ENCODE measurements at places on chromosomes 2 and 18.

DNA sequence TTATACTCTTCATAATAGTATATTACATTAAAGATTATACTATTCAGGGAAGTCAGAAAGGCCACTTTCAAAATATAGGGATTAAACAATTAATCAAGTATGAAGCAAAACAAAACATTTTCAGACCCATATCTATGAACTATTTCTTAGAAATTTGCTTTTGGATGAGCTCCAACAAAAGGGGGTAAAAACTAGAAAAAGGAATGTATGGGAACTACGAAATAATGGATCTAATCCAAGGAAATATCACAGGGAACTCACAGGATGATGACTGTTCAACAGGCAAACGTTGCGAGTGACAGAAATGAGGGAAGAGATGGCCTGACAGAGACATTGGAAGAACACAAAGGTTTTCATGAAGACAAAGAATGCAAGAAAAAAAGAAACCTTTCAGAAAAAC lies 27.9 kb downstream of the G6PC2 start:
- DNase-seq = no peak

GRCh38 chr2:168185583-168186274 lies 61.7 kb downstream of the STK39 start:
- DNase-seq = no peak

DNA sequence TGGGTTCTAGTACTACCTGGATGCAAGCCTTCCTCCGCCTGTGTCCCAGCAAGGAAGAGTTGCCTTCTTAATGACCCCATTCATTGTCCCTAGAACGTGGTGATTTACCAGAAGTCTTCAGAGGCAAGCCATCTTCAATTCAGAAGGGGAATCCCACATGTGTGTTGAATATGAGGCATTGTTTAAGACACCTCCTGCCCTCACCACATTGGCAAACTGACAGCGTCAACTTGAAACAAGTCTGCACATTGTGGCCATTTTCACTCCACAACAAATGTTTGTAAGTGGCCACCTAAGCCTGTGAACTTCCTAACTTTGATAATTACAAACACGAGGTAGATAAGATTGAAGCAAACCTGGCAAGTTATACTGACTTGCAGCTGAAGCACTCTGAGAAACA lies 83.7 kb downstream of the TCF7L1 start:
- DNase-seq = no peak

GRCh38 chr2:213491376-213491775 lies 207.1 kb downstream of the SPAG16 start:
- DNase-seq = no peak

- no peak for DNase-seq
These were observed 18.9 kb upstream of the IL1R2 start for GRCh38 chr2:101972621-101973434.

DNA sequence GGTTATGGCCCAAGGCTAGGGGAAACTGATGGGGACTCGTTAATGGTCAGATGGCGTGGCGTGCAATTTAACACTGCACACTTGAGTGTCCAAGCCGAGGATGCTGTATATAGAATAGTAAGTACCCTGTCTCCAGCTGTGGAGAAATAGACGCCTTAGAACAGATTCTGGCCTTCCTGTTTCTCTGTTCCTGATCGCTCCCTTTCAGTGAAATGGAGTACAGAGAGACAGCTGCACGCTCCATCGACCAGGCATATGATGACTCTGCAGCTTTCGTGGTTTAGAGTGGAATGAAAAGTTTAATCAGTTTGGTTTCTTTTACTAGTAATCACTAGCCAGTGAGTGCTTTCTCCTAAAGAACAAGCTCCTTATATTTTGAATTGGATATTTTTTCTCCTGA lies 213.4 kb downstream of the NEDD4L start:
- DNase-seq = no peak

- no peak for DNase-seq
These were observed 41.1 kb downstream of the TMEM185B start for GRCh38 chr2:120182019-120182560.

- DNase-seq = no peak
These were observed 152.0 kb upstream of the PGAP1 start for GRCh38 chr2:197078535-197078934.

DNA sequence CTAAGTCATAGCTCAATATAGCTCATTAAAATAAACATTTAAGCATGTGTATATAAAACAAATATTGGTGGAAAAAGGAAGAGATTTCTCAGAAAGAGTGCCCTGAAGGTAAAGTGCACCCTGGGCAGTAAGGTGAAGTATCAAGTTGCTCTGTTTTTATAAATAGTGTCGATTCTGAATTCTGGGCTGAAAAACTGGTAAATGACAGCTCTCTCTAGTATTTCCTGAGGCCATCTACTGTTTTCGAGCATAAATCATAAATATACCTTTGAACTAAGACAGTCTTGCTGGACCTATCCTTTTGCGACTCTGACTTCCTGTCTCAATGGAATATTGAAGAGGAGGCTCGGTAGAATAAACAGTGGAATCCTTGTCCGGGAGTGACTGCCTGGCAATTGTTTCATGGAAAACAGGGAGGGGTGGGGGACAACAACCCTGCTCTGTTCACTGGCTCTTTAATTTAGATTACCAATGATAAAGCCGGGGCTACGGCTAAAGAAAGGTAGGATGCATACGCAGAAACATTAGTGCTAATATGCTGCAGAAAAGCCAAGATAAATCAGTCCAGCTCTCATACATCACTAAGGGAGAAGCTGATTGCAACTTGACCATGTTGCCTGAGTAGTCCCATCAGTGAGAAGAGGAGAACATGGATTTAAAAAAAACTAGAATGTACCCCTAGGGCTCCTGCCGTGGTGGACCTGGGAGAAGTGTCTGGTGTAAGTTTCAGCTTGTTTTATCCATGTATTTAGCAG lies 124.1 kb downstream of the RAPGEF4 start:
- DNase-seq = no peak

DNA sequence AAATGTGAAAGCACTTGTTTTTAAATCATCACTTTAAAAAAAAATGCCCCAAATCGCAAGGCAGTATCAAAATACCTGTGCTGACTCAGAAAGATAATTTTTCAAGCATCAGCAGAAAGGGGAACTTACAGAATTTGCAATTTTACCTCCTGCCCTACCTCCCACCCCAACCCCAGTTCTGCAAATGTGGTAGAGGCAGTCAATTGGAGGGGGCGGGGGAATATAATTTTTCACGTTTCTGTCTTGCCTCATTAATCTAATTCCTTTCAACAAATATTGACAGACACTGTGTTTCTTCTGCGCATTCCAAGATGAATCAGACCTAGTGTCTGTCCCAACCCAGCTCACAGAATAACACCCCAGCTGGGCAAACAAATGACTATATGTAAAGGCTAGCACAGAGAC lies 76.8 kb downstream of the ALPK2 start:
- DNase-seq = no peak

DNA sequence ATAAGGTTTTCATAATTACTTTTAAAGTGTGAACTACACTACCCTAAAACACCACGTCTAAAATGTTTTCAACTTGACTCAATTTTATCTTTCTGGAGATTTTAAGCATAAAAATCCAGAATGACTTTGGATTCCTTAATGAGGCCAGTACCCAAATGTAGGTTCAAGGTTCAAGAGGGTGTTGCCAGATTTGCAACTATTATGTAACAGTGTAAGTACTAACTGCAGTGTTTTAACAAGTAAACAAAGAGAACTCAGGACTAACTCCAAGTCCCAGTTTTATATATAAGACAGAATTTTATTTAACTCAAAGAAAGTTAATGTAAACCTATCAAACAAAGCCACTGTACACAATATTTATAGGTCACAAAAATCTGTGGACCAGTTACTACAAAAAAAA lies 5.7 kb downstream of the HIBCH start:
- no peak for DNase-seq

GRCh38 chr18:72160510-72161445 lies 383.4 kb downstream of the CBLN2 start:
- DNase-seq = no peak

- no peak for DNase-seq
These were observed 11.7 kb upstream of the GORASP2 start for GRCh38 chr2:170917219-170917913.

DNA sequence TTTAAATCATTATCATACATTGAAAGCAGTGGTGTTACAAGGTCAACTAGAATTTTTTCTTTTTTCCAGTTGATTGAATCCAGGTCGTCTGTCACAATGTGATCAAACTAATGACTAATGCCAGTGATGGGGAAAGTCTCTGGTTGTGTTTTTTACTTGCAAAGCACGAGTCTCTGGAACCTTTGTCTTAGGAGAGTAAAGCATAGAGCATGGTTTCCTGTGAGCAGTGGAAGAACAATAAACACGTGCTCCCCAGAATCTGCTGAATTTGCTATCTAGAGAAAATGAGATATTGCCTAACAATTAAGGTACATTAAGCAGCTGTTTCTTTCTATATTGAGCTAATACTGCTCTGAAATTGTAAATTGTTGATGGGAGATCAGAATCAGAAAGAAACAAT lies 1332.4 kb upstream of the TMEFF2 start:
- no peak for DNase-seq

GRCh38 chr2:235343869-235344268 lies 150.0 kb upstream of the AGAP1 start:
- DNase-seq = no peak

- DNase-seq = no peak
These were observed 25.5 kb upstream of the EML6 start for GRCh38 chr2:54697934-54698333.

DNA sequence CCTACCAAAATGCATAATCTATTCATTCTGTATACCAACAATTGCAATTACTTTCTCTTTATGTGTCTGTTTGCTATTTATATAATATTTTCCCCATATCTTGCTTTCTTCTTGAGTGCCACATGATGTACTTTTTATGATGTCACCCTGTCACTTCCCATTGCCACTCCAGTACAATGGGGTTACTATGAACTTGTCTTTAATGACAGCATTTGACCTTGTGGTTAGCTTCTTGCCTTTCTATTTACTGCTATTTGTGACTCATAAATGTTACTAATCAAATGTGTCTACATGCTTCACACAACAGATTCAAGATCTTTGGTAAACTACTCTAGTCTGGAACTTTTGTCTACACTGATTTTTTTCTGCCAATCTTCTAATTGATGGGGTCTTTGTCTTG lies 486.3 kb downstream of the NR4A2 start:
- DNase-seq = no peak

DNA sequence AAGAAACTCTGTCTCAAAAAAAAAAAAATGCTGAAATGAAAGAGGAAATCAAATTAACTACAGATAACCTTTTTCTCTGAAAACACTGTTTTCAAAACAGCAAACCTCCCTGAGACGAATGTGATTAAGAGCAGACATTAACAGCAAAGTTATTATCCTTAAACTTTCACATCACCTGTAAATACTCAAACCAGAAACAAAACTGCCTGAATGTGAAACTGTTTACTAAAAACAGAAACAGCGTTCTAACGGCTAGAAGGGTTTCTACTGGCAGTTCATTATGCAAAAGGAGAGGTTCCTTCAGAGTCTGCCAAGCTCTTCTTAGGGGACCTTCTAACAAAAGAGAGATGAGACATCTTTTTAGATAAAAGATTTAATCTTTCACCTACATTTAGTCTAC lies 45.9 kb downstream of the PNO1 start:
- no peak for DNase-seq

- DNase-seq = no peak
These were observed 173.7 kb downstream of the PRKCE start for GRCh38 chr2:45825001-45825651.

DNA sequence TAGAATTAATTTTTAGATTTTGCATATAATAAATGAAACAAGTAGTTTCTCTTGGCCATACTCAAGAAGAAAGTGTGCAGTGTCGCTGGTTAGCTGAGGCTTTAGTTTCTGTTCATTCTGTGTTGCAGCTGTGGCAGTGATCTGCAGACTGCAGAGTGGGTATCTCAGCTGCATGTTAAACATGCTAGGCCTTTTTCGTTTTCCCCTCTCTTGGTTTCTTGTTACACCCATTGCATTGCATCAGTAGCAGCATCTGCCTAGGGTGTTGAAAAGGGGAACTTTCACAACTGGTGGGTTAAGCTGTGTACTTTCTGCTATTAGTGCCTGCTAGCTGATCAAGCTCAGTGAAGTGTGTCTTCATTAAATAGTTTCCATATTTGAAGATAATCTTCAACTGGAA lies 51.3 kb downstream of the ACSL3 start:
- no peak for DNase-seq

DNA sequence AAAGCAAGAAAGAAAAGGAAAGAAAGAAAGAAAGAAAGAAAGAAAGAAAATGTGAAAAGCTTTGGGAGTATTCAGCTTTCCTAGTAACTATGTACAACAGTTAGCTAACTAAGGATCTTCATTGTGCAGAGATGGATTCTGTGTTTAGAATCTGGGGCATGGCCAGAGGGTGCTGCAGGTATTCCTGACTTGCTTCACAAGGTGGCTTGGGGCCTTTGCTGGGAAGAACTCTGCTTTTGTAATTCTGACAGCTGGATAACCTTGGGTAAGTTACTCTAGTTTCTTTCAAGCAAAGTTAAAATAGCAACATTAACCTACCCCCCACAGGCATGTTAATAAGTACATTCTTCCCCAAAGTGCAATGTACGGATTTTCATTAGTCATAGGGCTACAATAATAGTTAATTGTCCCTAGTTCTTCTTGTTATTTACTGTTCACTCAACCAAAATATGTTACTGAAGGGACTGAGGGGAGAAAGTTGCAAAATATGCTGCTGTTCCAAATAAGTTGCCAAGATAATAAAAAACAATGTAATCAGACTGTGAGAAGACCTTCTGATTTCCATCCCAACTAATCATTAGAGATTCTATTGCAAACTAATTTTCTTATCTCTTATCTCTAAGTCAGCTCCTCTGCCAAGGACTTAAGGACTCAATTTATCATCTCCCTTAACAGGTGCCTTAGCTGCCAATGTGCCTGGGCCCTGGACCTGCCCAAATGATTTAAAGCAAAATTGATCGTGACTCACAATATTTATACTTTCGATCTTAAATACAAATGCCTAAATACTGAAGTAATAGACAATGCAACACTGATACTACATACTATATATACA lies 50.3 kb downstream of the SERPINB8 start:
- no peak for DNase-seq

GRCh38 chr18:51211552-51211951 lies 14.1 kb upstream of the MEX3C start:
- no peak for DNase-seq

Measured in activated CD4-positive, CD25-positive, alpha-beta regulatory T cell (primary cell).